ENCODE measurements at places on chromosomes 11 and 22.

DNA sequence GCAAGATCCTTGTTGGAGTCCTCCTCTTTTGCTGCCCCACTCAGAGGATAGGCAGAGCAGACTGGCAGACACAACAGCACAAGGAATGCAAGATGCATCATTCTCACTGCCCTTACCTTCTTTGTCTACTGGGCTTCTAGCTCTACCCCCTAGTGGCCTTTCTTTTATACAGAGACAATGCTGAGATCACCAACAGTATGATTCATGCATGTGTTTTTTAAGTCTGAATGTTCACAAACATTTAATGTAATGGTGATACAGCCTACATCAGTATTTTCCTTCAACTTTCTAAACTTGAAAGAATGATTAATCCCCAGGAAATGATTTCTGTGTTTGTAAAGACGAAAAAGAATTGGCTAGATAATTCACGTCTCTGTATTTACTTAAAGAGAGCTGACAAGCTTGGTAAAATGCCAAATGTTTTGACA is at the start of gene MMP10:
Gene MMP10 (minus strand): TSS at position 138 of the 428 bp plus-strand sequence. CDS start 37 bp downstream, at position 101.
- no peak for DNase-seq

DNA sequence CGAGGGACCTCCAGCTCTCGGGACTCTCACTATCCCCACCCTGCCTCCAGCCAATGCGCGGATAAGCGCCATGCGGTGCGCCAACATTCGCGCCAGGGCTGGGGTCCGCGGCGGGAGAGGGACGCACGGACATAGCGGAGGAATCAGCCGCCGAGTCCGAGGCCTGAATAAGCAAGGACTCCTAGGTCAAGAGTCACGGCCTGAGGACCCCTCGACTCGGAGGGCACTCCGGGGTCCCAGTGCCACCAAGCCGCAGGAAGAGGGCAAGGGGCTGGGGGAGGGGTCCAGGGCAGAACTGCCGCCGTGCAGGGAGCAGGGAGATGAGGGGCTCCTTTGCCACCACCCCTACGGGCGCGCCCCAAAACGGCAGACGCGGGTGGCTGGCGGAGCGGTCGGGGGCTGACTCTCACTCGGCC is 552 bp downstream of the DSCAML1 start:
- DNase-seq = no peak

- peak; percentile 20 for DNase-seq
Observed at GRCh38 chr11:114340311-114341131, 44.3 kb downstream of the NNMT start.

DNA sequence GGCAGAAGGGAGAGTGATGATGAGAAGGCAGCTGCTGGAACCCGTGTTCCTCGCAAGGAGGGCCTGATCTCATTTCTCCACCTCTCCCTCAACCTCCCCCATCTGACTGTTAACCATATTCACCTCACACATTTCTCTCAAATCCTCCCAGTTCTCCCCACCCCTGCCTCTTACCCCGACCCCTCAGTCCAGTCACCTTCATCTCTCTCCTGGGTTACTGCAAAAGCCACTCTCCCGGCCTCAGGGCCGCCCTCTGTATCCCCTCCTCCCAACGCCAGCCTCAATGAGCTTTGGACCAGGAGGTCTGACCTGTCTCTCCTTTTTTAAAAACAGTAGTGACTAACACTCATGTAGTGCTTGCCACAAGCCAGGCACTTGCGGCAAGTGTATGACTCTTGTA is 29.5 kb upstream of the LMO1 start:
- no peak for DNase-seq

DNA sequence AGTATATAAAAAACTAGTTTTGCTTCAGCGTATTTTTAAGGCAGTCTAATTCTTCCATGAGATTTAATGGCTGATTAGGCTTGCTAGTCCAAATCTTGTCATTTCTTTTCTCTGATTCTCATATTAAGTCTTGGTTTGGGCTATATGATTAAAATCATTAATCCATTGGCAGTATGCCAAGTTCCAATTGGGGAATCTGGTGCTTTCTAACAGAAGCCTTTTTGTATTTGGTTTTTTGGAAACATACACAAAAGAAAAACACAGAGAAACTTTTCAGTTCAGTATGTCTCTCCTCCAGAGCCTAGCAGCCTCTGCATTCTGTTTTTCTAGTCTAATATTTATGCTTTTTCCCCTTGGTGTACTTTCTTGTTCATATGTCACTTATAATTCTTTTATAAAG is 37.9 kb downstream of the SWAP70 start:
- DNase-seq = no peak

GRCh38 chr11:128757235-128757711 is 63.4 kb downstream of the FLI1 start:
- DNase-seq = no peak

GRCh38 chr11:102810950-102811660 is 13.1 kb upstream of the MMP1 start:
- no peak for DNase-seq

DNA sequence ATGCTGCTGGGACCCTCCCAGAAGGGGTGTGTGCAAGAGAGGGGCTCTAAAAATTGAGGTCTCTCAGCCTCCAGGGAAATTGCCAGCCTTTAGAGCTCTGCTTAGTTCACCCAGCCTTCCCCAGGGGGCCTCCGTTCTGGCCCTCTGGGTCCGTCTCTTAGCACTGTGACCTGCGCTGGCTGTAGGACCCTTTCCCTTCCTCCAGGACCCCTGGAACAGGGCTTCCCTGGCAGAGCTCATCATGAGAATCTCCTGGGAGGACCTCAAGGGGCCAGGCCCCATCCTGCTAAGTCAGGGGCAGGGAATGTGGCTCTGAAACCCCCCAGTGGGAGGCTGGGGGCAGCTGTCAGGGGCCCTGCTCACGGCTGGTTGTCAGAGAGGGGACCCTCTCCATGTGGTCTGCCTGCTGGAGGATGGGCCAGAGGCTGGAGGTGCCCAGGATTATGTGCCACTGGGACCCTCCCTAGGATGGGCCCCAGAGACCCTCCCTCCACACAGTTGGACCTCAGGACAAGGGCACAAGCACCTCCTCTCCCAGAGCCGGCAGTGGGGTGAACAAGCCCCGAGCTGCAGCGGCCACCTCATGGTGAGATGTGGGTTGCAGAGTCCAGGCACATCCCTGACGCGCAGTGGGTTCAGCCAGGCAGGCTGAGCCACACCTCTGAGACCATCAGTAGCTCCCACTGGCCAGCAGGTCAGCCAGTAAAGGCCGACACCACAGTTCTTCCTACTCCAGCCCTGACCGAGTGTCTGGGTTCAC is 27.1 kb upstream of the GAL start:
- DNase-seq = no peak

GRCh38 chr11:10909141-10909883 is 51.5 kb upstream of the ZBED5 start:
- DNase-seq = no peak

GRCh38 chr11:19311308-19312030 is 70.7 kb upstream of the E2F8 start:
- peak; percentile 52 for DNase-seq

DNA sequence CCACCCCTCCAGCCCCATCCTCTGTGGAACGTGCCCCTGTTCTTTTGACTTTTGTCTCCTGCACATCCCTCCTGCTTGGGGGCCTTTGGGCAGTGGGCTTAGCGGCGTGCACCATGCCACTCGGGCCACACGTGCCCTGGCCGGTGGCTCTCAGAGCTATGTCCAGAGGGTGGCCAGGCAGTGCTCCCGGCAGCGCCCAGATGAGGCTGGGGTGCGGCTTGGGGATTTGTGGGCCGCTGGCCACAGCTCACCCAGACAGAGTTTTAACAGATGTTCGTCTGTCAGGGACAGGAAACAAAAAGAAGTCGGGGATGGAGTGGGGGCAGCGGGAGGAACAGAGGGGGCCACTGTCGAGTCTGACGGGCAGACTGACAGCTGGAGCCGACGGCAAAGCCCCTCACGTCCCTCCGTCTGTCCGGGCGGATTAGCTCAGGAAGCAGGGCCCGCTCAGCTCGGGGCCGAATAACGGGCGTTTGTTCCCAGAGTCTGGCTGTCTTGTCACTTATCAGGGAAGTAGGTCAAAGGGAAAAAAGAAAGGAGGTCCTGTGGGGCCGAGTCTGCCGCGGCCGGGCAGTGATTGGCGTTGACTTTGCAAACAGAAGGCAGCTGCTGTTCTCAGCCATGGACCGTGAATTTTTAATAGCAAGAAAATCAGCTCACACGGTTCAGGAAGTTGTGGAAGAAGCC is 61.6 kb downstream of the LRP5 start:
- DNase-seq = peak; percentile 72

DNA sequence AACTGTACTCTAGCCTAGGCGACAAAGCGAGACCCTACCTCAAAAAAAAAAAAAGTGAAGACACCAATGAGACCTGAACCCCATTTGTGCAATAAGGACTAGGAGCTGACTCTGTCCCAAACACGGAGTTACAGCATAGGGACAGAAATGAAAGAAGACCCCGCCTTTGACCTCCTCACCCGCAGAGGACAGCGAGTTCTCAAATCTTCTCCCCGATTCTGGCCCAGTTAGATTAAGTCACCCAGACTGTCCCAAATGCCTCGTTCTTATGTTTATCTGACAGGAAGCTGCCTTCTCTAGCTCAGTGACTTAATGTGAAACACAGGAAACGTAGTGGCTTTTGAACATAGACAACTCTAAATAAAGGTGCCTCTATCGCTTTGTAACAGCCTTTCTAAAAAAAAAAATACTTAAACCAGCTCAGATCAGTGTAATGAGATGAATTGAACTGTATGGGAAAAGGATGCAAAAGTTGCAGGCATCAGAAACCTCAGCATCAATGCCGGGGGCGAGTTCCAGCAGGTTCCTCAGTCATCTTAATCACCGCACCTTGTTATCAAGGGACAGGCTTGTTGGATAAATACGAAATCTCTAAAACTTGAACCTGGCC is 10.6 kb downstream of the MYH9 start:
- no peak for DNase-seq

GRCh38 chr11:117117681-117118080 is 19.5 kb upstream of the SIK3 start:
- no peak for DNase-seq

DNA sequence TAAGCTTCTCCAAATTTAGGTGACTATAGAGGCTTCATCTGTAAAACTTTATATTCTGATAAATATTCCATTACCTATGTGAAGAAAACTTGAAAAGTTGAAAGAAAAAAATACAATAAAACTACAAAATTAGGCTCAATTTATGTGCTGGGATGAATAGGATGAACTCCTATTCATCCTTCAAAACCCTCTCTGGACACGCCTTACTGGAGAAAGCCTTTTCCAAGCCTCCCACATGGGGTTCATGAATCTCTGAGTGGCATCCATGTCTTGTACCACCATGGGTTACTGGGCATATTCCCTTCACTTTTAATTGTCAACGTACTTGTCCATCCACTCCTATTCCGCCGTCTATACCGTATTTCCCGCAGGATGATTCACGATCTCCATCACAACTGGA is 55.7 kb downstream of the MN1 start:
- DNase-seq = no peak

- DNase-seq = no peak
Observed at GRCh38 chr11:134052395-134052987, 16.4 kb upstream of the JAM3 start.

DNA sequence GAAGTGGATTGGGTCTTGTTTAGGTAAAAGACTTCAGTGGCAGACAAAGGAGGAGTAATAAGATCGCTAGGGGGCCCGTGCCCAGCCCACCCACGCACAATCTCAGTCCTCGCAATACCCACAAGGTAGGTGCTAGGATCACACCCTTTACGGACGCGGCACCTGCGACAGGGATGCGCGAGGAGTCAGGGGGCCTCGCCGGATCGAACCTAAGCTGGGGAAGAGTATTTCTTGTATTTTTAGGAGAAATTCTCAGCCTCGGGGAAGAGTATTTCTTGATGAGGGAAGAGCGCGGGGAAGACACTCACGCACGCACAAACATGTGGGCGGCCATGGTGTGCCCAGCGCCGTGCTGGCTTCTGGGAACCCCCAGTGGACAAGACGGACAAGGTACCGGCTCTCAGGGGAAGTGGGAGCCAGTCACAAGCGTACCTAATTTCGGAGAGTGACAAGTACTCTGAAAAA is 745 bp upstream of the FAM118A start:
- no peak for DNase-seq

GRCh38 chr11:109853156-109853776 is 239.9 kb upstream of the ZC3H12C start:
- no peak for DNase-seq

GRCh38 chr11:69460540-69461257 is 20.8 kb upstream of the LINC01488 start:
- no peak for DNase-seq

- DNase-seq = no peak
Observed at GRCh38 chr11:94788396-94788795, 20.2 kb downstream of the AMOTL1 start.

GRCh38 chr11:117090111-117090706 is 8.0 kb downstream of the SIK3 start:
- no peak for DNase-seq

GRCh38 chr11:61039916-61040315 is 62.4 kb upstream of the CD5 start:
- DNase-seq = no peak

DNA sequence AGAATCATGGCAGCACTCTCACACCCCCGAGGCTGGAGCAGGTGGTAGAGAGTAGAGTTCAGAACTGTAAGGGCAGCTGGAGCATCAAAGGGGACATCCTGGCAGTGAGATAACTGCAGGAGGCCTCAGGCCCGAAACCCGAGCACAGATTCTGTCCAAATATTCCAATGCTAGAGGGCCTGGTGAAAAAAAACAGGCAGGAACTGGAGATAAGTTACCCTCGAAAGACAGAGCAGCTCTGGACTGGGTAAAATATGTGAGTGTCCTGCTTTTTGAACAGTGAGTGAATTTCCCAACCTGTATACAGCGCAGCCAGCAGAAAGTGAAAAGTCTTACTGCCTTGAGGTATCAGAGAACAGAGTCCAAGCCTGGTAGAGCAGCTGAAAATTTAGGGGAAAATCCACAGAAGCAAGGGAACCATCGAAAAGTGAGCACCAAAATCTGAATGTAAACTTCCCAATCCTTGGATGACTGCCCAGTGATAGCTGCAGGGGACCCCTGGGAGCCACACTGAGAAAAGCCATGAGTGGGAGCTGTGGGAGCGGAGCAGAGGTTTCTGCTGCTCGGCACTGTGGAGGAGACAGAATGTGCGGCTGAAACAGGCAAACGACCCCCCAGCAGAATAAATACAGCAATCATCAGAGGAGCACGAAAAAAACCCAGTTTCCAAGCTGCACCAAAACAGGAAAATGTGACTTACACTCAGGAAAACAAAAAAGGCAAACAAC is 50.6 kb downstream of the WNT11 start:
- no peak for DNase-seq

GRCh38 chr22:17009640-17010291 is 1.7 kb upstream of the GAB4 start:
- no peak for DNase-seq

GRCh38 chr11:65419460-65419771 is 3.2 kb upstream of the NEAT1 start:
- DNase-seq = peak; percentile 31

- no peak for DNase-seq
Observed at GRCh38 chr11:125139778-125140177, 24.8 kb upstream of the PKNOX2 start.

GRCh38 chr11:119791701-119792151 is 62.7 kb upstream of the NECTIN1 start:
- no peak for DNase-seq
